ENCODE measurements at places on chromosomes 12 and 14.

DNA sequence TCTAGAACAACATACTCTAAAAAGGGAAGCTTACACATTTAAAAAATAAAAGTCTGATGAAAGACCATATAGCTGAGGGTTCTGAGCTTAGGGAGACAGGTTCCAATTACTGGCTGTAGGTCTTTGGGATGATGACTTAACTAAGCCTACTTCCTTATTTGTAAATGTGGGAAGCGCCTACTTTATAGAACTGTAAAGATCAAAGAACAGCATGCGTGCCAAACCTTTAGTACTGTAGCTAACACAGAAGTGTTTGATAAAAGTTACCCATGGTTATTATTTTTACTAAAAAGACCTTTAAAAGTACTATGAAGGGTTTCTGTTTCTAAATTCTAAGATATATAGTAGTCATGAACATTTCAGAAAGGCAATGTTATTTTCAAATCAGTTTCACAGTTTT, 35.7 kb downstream of the STK38L start:
- no peak for DNase-seq

- DNase-seq = no peak
Measured at GRCh38 chr12:1744932-1745331, 54.1 kb downstream of the ADIPOR2 start.

DNA sequence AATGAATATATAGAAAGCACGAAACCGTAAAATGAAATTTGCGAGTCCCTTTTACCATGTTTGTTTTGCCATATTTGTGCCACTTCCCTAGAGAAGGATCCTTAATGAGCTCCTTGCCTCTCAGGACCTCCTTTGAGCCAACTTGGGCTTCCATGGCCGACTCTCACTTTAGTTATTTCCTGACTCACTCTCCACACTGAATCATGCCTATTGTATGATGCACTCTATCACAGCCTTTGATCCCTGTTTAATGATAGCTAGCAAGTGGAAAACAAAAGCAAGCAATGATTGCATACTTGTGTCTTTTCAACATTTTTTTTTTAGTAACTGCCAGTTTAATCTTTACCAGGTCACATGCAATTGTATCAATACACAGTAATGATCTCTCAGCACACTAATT, 153.2 kb downstream of the CCER1 start:
- DNase-seq = no peak

GRCh38 chr12:127588249-127588648, 678.7 kb upstream of the TMEM132C start:
- DNase-seq = peak; percentile 28

- DNase-seq = no peak
Measured at GRCh38 chr14:51357250-51357649, 117.2 kb downstream of the TMX1 start.

DNA sequence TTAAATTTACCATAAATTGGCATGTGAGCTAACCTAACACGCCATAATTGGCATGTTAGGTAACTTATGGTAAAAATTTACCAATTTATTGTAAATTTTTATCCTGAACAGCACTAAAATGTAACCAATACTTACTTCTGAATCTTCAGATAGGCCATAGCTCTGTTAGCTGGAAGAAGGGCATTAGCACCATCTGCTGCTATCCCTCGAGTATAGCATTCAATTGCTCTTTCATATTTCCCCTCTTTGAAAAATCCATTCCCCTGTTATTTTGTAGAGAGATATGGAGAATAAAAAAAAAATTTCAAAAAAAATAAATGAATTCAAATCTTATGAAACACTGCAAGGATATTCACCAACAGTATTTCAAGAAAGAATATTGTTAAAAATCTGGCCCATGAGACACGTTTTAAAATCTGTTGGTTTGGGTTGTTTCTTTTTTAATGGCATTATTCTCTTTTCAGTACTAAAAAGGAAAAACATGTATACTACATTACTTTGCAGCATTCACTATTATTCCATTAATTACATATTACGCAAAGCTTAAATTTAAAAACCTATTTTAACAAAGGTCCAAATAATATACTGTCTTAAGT, 19.1 kb downstream of the RPAP3 start:
- DNase-seq = no peak

DNA sequence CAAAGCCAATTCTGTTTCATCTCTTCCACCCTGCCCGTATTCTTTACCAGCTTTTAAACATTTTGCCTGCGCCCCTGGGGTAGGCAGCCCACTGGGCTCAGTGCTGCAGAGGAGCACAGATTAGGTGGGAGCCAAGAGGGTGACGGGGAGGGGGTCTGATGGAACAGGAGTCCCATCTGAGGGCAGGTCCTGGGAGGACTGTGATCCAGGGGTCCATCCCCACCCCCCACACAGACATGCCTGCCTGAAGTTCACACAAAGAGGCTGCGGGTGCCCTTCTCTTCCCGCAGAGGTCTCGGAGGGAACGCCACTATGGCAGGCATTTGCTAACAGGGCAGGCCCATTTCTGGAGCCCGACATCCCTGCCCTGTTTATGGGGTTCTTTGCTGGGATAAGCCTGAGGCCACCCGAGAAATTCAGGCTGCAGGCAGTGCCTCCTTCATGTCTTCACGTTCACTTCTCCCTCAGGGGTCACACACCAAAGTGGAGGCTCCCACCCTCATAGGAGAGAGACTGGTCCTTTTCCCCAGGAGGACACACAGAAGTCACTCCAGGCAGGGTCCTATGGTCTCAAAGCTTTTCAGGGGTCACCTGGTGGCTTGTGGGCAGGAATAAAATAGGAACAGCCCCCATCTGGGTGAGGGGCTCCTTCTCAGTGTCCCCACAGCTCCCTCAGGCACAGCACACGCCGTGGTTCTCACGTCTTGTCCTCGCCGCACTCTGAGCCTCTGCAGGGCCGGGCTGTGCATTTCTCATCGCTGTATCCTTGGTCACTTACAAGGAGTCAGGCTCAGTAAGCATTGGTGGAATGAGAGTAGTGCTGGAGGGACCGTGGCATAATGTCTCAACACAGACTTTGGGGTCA, 12.9 kb downstream of the VASH1 start:
- DNase-seq = peak; percentile 44

- DNase-seq = no peak
Measured at GRCh38 chr12:79678306-79678705, 12.5 kb downstream of the PAWR start.

DNA sequence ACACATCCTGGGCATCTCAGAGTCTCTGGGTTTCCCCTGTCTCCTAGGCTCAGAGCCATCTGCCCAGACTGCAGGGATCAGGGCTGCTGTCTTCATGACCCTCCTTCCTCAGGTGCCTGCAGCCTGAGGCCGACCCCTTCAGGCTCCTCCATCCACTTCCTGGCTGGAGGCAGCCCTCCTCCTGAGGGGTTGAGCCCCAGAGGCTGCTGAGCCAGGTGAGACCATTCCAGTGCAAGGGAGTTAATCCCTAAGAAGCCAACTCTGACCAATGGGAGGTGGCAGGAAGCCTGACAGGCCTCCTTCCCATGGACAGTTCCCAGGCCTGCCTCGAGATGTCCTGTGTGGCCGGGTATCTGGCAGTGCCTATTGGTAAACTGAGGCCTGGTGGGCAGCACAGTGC, 8.4 kb upstream of the PPP4R4 start:
- DNase-seq = no peak

- DNase-seq = no peak
Measured at GRCh38 chr12:79411791-79412190, 279.0 kb downstream of the PAWR start.

GRCh38 chr14:89461256-89461655, 44.2 kb upstream of the FOXN3 start:
- no peak for DNase-seq

DNA sequence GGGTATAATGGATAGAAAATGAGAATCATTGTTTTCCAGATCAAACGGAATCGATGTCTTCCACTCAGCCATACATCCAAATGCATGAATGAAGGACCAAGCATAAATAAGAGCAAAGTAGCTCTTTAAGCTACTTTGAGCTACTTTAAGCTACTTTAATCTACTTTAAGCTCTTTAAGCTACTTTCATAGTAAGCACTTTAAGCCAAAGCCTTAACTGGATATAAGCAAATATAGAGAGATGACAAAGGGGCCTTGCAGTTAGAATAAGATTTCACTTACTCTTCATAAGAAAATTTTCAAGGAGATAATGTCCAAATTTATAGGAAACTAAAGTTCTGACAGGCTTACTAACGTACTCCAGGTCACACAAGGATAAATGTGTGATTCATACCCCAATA, 355.6 kb upstream of the KITLG start:
- no peak for DNase-seq

DNA sequence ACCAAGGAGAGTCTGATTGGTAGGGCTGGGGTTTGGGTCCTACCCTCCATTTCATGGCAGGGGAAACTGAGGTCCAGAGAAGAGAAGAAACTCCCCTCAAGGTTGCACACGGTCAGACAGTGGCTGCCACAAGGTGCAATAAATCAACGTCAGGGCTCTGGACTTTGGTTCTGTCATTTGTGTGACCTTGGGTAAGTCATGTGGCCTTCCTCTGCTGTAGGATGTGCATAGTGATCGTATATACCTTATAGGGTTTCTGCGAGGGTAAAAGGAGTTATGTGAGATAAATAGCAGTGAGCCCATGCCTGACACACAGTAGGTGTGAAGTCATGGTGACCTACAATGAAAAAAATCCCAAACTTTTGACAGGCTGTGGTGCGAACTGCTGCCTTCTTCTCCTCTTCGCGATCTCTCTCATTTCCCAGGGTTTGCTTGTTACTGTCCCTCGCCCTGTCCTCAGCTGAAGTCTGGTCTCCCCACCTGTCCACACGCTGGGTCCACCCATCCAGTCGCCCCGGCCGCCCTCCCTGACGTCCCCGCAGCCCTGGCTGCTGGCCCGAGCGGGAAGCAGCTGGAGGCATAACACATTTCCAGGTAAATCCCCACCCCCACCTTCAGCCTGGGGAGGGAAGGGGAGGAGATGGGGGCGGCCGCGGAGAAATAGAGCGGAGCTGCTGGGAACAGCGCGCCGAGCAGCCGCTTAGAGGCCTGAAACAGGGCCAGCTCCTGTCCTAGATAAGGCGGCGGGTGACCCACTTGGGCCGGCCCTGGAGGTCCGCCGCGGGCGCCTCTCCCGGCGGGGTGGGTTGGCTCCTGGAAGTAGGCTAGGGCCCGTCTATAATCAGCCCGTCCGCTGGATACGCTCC, 1.8 kb upstream of the FAM222A start:
- DNase-seq = peak; percentile 73

DNA sequence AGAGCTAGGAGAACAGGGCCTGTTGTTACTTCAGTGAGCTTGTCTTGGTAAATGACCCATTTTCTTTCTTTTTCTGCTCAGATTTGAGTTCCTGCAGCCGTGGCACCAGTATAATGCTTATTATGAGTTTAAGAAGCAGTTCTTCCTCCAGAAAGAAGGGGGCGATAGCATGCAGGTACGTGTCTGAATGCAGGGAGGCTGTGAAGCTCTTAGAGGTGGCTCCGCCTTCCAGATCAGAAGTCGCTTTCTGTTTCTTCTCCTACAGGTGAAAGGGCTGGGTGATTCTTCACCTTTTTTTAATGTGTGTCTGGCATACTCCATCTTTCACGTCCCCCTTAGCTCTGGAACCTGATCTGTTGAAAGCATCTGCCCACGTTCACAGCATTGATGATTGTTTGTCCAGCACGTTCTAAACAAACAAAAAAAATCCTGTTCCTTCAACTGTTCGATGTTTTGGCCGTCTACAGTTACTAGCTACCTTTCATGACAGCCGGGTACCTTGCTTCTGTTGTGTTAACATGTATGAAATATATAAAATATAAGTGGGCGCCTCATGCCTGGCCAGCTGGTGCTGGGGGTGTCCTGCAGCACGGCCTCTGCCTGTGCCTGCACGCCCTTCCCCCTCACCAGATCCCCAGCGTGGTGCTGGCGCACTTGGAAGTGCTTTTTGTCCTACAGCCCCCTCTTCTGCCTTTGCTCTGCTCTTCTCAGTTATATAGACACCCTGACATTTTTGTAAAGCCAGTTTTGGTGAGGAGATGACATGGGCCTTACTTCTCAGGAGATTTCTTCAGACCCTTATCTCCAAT, 44.6 kb downstream of the SFSWAP start:
- no peak for DNase-seq

DNA sequence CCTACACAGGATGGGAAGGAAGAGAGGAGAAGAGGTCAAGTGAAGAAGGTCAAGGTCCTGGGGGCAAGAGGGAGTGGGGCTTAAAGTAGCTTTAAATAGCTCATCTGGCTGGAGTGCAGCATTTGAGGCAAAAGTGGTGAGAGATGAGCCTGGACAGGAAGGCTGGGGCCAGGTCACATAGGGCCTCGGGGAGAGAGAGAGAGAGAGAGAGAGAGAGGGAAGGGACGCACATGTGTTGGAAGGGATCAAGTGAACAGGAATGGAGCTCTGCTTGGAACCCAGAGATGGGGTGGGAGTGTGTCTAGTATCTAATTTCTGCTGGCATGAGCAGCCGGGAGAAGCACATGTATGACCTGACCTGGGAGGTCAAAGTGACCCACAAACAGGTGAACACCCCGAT, 407.5 kb downstream of the MED13L start:
- DNase-seq = peak; percentile 73

GRCh38 chr12:16583969-16584745, 21.8 kb downstream of the LMO3 start:
- no peak for DNase-seq

- no peak for DNase-seq
Measured at GRCh38 chr12:132018193-132018916, 68.6 kb downstream of the EP400 start.

DNA sequence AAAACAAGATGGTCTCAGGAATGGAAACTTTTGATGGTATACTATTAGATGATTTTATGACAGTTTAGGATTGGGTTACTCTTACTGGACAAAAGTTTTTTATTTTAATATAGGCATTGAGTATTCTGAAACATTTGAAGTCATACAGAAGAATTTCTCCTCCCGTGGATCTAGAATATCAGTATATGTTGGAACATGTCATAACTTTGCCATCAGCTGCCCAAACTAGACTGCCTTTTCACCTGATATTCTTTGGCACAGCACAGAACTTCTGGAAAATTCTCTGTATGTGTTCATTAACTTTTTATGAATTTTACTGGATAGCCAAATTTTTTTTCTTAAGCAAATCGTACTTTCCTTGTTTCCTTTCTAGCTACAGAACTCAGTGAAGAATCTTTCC, 75.4 kb downstream of the KNTC1 start:
- DNase-seq = peak; percentile 1

DNA sequence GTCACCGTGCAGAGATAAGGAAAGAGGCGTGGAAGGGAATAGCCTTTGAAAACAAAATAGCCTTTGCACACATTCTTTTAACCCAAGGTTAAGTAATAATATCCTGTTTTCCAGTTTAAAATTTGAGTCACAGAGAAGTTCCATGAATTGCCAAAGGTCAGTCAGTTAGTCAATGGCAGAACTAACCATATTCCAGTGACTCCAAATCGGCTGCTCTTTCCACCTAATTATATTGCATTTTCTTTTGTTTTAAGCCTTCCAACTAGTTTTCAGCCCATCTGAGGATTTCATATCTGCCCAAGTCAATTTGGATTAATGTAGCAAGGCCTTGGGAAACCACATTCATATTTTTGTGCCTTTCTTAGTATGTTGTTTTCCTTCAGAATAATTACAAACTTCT, 373.0 kb downstream of the CCDC91 start:
- DNase-seq = no peak

DNA sequence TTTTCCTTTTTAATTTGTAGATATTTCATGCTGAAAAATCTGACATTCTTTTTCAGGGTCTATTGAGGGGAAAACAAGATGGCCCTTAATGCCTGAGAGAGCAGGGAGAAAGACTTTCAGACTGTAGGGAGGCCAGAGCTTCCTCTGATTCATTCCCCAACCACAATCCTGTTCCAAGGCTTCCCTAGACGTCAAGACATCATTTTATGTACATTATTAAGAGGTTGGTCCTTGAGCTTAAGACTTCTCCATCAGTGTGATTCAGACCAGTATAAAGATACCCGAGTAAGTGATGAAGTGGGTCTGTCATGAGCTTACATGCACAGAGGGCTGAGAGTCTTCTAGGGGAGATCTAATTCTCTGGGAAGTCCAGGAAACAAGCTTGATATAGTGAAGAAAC, 57.3 kb downstream of the AVPR1A start:
- DNase-seq = no peak

Measured in islet precursor cell (in vitro differentiated cells).